ENCODE measurements at places on chromosomes 7 and 10.

DNA sequence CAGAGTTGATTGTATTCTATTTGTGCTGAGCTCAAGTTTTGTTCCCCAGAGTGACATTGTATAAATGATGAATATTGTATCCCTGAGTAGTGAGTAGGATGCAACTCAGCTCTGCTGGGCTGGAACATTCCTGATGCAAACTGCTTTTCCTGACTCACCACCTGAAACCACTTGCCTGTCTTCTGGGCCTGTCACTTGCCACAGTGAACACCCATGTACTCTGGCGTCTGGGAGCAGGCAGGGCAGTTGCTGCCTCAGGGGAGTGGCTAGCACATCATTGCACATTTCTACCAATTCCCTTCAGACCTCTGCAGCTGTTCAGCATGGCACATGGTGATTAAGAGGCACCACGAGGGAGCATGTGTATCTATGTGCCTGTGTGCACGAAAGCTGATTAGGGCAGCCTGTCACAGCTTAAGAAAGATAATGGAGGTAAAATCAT, 157.3 kb downstream of the SND1 start:
- DNase-seq, result no peak

DNA sequence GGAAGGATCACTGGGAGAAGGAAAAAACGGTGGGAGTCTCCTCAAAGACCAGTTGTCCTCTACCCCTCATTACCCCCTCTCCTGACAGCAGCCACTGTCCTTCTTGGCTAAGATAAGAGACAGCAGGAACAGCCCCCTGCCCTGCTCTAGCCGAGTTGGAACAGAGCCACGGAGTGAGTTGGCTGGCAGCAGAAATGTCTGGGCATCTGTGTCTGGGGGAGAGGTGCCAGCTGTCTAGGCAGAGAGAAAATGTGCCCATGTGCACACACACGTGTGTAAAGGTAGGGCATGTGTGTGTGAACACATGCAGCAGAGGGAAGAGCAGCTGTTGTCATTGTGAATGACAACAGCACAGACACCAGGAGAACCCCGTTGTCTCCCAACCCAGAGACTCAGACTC, 9.4 kb upstream of the HILPDA start:
- DNase-seq, result no peak

GRCh38 chr10:60423920-60424319, 34.2 kb upstream of the ANK3 start:
- DNase-seq, result no peak

DNA sequence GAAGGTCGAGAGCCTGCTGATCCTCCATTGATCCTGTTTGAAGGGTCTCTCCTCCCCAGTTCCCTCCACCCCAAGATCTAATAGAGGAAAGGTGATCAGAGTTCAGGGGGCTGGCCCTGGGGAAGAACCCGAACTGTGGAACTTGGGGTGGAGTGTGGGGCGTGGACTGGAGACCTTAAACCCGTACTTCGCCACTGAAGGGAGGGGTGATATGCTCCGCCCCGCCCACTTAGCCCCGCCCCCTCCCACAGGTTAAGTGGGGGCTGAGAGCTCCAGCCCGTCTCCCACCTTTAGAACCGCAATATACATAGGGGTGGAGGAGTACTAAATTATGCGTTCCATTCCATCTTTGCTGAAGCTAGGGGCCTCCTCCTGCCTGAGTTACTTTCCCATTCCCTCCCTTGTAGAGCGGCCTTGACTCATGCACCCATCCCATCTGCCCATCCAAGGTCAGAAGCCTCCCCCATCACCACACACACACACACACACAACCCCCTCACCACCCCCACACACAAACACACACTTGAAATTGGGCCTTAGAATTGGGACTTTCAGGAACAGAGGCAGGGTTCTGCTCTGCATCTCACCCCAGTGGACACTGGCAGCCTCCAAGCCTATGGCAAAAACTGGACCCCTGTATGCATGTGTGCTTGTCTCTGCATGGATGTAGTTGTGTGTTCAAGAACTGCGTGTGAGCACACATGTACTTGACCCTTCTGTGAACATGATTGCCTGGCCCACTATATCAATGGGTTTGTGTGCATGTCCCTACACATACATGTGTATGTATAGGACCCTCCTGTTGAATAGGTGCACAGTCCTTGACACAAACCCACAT, 991 bp downstream of the SEMA4G start:
- no peak for DNase-seq

DNA sequence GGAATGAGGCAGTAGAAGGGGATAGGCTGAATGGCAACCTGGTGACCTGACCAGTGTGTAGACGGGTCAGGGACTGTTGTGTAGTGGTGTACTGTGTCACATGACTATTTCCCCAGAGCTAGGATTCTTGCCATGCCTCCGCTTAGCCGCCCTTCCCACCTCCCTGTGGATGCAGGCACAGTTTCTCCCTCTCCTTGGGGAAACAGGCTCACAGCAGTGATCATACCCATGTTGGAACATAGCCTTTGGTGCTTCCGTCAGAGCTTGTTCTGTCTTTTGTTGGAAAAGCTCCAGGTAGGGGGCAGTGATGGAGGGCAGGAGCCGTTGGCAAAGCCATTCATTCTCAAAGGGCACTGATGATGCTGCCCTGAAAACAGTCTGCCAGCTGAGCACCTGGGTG, 44.3 kb downstream of the OGDH start:
- no peak for DNase-seq

DNA sequence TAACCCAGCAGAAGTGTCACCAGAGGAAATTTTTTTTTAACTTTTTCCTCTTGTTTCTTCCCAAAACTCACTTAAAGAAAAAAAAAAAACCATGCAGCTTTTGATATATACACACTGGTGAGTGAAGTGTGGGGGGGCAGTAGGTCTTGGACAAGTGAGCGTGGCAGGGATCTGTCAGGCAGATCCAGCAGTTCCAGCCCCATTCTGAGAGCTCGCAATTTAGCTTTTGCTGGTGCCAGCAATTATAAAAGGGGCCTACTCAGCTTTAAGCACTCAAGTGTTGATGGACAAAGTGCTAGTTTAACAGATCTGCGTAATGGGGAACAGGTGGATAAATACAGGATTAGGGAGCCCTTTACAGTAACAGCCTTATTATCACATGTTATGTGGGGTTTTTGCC, 619.2 kb upstream of the GALNT17 start:
- no peak for DNase-seq

GRCh38 chr10:26215935-26216584, 514 bp upstream of the GAD2 start:
- no peak for DNase-seq

- DNase-seq, result no peak
These were observed 179.6 kb upstream of the GALNT17 start for GRCh38 chr7:70952311-70952710.

GRCh38 chr7:130814778-130815335, 80.8 kb upstream of the KLF14 start:
- no peak for DNase-seq

- no peak for DNase-seq
These were observed 327.6 kb downstream of the TNS3 start for GRCh38 chr7:47254081-47254977.

GRCh38 chr7:109713366-109713765, 1143.7 kb downstream of the DNAJB9 start:
- DNase-seq, result no peak

- DNase-seq, result no peak
These were observed 54.8 kb upstream of the EXOC4 start for GRCh38 chr7:133197972-133198544.

DNA sequence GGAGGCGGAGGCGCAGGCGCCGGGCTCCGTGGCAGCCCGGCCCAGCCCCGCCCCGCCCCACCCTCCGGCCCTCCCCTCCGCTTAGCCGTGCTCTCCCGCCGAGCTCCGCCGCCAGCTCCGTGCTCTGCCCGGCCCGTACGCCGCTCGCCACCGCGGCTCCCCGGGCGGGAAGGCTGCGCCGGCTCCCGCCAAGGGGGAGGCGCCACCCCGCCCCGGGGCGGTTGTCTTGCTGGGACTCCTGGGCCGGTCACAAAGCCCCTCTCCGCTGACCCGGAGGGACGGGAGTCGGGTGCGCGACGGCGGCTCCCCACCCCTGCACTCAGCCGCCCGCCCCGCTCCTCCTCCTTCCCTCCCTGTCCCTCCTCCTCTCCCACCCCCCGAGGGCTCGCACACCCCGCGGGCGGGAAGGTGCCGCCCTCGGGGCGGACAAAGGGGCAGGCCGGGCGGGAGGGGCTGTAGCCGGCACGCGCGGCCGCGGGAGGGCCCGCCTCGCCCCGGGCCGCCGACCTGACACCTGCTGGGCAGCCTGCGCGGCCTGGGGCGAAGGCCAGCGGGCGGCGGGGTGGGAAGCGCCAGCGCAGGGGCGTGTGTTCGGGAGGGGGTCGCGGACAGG, 11.5 kb upstream of the SP8 start:
- DNase-seq, result peak; percentile 84

GRCh38 chr10:110751850-110752249, 107.7 kb downstream of the RBM20 start:
- DNase-seq, result no peak

GRCh38 chr7:146175716-146176115, 59.1 kb downstream of the CNTNAP2 start:
- DNase-seq, result no peak

DNA sequence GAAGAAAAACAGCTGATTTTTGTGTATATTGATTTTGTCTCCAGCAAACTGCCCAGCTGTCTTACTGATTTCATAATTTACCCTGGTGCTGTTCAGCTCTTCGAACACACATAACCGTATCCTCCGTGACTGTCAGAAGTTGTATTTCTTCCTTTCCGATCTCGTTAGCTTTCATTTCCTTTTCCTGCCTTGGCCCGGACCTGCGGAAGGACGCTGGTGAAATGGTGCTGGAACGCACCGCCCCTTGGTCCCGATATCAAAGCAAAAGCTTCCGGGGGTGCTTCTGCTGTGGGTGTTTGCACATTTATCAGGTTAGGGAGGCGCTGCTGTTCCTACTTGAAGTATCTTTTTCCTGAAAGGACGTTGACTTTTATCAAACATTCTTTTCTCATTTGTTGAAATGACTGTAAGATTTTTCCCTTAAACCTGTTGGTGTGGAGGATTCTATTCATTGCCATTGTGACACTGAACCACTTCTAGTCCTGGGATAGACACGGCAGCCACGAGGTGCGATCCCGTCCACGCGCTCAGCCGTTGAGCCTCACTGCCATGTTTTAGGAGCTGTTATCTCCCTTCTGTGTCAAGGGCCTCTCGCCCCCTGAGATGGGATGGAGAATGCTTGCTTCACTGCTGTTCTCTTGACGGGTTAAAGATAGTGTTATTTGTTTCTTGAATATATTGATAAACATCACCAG, 72.6 kb downstream of the FOXL3 start:
- DNase-seq, result no peak

- DNase-seq, result no peak
These were observed 83.3 kb downstream of the KAT6B start for GRCh38 chr10:74909670-74910069.

- no peak for DNase-seq
These were observed 18.6 kb downstream of the GNAT3 start for GRCh38 chr7:80493121-80493849.

DNA sequence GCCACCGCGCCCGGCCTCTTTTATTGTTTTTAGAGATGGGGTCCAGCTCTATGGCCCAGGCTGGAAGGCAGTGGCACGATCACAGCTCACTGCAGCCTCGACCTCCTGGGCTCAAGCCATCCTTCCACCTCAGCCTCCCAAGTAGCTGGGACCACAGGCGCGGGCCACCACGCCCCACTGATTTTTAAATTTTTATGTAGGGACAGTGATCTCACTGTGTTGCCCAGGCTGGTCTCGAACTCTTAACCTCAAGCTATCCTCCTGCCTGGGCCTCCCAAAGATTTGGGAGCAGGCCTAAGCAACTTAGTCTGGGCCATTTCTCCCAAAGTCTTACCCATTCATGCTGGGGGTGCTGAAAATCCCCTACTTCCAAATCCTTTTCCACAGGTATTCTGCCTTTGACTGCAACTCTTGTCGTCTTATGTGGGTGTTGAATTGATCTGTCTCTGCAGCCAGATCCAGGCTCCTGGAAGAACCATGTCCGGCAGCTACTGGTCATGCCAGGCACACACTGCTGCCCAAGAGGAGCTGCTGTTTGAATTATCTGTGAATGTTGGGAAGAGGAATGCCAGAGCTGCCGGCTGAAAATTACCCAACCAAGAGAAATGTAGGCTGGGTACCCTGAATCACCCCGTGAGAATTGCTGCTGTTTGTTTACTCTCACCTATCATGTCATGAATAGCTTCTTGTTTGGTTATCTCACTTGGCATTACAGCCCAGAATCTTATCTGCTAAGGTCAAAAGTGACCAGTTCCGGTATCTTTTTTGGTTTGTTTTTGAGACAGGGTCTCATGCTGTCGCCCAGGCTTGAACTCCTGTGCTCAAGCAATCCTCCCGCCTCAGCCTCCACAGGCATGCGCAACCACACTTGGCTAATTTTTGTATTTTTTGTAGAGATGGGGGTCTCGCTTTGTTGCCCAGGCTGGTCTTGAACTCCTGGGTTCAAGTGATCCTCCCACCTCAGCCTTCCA, 1.1 kb downstream of the ZDHHC4 start:
- DNase-seq, result no peak

GRCh38 chr7:142853739-142854371, 1.0 kb upstream of the EPHB6 start:
- peak; percentile 4 for DNase-seq

DNA sequence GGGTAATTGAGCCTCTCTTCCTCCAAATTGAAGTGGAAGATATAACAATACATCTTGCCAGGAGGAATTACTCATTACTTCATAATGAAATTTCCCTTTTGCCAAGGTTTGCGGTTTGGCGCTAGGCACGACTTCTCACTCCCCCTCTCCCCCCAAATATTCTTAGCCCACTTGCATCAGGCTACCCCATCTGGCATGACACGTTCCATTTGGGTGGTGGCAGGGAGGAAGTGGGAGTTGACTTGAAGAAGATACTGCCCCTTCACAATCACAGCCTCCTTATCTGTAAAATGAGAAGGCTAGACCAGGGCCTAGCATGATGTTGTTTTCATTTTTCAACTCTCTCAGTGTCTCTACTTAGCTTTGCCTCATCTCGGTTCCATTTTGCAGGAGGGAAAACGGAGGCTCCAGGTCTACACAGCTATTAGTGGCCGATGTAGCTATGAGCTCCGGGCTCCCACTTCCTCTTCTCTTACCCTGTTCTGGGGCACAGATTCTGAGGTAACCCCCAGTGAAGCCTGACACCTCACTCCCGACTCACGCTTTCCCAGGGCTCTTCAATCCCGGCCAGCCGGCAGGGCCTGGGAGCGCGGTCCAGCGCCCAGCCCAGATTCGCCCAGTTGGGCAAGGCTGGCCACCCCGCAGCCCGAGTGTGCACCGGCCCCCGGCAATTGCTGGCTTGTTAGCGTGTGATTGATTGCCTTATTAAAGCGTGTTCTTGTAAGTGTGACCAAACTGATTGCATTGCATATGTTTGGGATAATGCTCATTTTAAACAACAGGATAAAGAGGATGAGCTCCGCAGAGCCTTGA, 6.5 kb downstream of the EVX1 start:
- no peak for DNase-seq

- DNase-seq, result no peak
These were observed 1155.1 kb upstream of the SORCS1 start for GRCh38 chr10:108319434-108320222.

- DNase-seq, result no peak
These were observed 68.1 kb upstream of the GSDME start for GRCh38 chr7:24825381-24825794.
